GM12892 (cell line): ENCODE measurements at places on chromosomes 12 and 14.

DNA sequence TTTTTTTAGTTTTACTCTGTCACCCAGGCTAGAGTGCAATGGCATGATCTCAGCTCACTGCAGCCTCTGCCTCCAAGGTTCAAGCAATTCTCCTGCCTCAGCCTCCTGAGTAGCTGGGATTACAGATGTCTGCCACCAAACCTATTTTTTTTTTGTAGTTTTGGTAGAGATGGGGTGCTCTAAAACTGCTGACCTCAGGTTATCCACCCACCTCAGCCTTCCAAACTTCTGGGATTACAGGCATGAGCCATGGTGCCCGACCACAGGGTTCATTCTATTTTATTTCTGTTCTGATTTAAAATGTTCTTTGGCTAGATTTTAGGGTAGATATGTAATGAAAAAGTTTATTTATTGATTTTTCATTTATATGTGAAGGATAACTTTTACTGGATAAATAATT lies 1062.8 kb upstream of the NOVA1 start:
- DNase-seq, result no peak

- no peak for DNase-seq
Measured at GRCh38 chr12:122125452-122126341, 47.1 kb downstream of the MLXIP start.

DNA sequence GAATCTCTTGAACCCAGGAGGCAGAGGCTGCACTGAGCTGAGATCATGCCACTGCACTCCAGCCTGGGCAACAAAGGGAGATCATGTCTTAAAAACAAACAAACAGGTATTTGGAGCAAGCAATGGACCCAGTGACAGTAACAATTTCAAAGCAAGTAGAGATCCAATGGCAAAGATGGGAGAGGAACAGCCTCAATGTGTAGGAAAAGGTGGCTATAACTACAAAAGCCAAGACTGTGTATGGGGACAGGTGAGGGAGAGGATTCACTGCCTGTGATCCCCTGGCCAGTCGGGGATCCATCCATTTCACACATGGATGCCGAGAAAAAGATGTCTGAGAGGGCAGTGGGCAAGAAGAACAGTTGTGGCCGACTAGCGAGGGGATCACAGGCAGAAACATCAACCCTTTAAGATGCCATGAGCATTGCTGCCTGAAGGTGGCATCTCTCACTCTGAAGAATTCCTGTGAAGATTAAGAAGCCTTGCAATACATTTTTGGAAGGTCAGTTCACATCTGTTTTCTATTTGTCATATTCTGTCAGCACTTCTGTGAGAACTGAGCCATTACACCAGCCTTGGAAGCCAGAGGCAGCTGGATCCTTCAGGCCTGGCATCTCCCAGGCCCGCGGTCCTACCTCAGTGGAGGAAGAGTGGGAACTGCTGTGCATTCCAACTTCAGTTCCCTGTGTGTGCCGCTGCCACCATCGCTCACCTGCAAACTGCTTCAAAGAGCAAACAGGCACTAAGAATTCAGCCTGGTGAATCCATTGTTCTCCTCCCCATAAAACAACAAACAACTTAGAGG lies 54.5 kb upstream of the FRS2 start:
- no peak for DNase-seq

- DNase-seq, result no peak
Measured at GRCh38 chr12:402029-402389, 565 bp downstream of the CCDC77 start.

DNA sequence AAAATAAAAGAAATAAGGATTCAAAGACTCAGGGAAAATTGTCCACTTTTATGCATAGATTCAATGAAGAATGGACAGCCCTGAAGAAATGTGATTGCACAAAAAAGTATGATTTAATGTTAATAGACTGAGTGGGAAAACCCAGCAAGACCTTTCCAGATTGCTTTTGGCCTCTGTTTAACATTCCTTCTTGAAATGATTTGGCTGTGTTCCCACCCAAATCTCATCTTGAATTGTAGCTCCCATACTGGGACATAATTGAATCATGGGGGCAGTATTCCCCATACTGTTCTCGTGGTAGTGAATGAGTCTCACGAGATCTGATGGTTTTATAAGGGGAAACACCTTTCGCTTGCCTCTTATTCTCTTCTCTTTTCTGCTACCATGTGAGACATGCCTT lies 1316.9 kb upstream of the SEL1L start:
- no peak for DNase-seq
